ENCODE measurements at places on chromosomes 1 and 21.

DNA sequence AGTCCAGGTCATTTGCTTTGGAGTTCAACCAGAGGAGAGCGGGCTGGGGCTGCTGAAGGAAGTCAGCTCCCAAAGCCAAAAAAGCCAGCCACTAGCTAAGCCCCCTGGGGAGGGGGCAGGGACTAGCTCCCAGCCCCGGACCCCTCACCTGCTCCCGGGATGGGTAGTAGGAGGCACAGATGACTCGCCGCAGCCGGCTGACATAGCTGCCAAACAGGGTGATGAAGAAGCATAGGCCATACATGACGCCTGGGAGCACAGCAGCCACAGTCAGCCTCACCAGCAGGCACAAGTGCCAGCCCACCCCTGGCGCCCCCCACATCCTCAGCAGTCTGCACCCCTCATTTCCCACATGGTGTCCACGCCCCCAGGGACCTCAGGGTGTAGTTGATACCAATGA lies 7.4 kb downstream of the DCST2 start:
- DNase-seq: no peak

DNA sequence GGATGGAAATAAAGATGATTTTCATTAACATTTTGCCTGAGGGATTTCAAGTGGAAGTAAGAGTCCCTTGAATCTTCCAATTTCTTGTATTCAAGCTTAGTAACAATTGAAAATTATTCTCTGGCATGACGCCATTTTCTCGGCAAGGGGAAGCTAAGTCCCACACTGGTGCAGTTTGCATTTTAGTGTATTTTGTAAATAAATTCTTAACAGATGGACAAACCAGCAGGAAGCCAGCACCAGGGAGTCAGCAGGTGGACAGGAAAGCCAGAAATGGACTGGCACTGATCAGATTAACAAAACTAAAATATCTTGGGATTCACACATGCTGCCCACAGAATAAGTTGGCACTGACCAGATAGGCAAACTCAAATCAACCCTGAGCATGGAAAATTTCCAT lies 311.3 kb downstream of the LRRIQ3 start:
- DNase-seq: no peak

GRCh38 chr1:37073152-37073853 lies 39.0 kb upstream of the GRIK3 start:
- no peak for DNase-seq

DNA sequence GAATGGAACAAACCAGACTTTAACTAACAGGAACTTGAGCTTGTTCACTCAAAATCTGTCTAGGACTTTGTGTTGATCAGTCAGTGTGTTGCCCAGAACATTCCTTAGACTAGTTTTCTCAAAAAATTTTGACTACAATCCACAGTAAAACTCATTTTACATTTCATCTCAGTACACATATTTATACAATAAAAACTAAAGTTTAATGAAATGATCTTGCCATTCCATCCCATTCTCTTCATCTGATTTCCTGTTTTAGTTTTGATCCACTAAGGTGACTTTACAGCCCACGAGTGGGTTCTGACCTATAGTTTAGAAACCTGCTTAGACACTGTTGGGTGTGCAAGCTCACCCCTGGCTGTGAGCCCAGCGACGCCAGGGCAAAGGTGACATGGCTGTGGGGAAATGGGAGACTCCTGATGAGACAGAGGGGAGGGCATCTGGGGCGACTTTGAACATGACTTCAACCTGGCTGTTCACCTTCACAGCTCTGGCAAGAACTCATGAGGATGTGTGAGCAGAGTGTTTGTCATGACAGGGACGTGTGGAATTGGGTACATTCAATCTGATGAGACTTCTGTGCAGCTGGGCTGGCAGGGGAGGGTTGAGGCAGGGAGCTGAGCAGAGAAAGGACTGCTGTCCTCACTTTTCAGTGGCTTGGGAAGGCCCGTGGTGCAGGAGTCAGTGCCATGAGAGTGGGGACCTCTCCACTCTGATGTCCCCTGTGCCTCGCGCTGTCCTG lies 40.6 kb downstream of the LHX4 start:
- DNase-seq: no peak

GRCh38 chr1:66578841-66579240 lies 44.9 kb downstream of the SGIP1 start:
- no peak for DNase-seq

GRCh38 chr1:79006564-79006963 lies at the start of gene ADGRL4:
Gene ADGRL4, minus strand, starts transcription at chr1:79006730. Its CDS starts 76 bp downstream, at chr1:79006654.
- DNase-seq: no peak

DNA sequence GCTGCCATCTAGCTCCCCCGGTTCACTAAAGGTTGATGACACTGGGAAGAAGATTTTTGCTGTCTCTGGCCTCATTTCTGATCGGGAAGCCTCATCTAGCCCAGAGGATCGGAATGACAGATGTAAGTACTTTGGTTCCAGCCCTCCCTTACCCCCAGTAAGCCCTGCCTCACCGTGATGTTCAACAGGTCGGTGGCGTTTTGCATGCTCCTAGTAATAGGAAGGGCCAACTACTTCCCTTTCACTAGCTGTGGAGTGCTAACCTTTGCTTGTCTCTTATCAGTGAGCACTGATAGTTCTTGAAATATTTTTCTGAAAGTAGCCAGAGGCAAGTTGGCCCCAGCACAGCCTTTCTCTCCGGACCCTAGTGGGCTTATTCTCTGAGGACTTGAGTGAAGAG lies 7.5 kb downstream of the RNF220 start:
- no peak for DNase-seq

- no peak for DNase-seq
Observed at GRCh38 chr1:71660411-71660810, 579.6 kb upstream of the ZRANB2 start.

- peak; percentile 79 for DNase-seq
Observed at GRCh38 chr1:35544976-35545375, 12.2 kb downstream of the KIAA0319L start.

GRCh38 chr1:203813581-203814341 lies 18.3 kb downstream of the ZBED6 start:
- no peak for DNase-seq

Data from globus pallidus (tissue), 1 donor.